ENCODE measurements at places on chromosomes 7 and 10.

DNA sequence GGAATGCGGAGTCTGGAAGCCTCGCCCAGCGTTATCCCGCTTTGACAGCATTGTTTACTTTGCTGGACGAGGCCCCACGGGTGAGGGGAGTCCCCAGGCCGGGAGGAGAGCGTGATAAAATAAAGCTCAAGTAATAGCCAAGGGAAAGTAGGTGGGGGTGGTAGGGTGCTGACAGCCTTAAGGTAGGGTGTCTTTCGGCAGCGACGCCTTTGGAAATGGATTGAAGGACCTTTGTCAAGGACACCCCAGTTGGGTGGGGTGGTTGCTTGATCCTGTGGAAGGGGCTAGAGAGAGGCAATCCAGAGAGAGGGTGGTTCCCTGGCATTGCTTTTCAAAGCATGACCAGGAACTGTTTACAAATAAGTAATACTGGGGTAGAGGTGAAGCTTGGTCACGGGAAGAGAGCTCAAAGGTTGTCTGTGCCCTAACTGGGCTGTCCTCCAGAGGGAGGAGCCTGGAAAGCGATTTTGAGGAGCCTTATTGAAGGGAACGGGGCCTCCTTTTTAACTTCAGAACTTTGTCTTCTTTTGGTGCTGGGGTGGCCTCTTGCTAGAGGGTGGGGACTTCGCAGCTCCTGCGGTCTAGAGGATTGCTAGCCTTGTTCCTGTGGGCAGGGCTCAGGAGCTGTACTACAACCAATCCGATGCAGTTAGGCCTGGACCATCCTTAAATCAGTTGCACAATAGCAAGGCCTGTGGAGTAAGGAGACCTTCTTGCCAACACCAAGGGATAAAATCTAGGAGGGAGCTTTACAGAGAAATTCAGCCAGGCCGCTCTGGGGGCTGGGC is 1.3 kb downstream of the EIF4EBP2 start:
- DNase-seq = no peak

DNA sequence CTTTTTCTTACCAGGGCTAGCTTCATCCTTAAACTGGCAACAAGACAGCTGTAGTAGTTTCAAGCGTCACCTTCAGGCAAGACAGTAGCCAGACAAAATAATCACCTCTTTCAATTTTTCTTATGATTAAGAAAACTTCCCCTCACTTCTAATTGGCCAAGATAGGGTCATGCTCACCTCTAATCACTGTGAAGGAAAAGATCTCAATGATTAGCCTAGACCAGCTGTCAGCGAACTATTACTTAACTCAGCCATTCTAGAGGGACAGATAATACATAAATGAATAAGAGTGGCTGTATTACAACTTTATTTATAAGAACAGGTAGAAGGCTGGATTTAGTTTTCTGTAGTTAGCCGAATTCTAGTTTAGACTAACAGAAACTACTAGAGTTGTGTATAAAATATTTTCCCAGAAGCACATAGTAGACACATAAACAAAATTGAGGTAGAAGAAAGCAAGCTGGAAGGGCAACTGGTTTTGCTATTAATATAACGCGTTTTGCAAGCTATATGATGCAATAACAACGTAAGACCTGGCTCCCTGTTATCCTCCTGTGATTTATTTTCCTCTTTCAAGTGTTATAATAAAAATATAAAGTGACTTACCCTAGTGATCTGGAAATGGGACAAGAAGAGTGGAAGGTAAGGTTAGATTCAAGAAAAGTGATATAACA is 64.3 kb downstream of the ELAPOR2 start:
- no peak for DNase-seq

DNA sequence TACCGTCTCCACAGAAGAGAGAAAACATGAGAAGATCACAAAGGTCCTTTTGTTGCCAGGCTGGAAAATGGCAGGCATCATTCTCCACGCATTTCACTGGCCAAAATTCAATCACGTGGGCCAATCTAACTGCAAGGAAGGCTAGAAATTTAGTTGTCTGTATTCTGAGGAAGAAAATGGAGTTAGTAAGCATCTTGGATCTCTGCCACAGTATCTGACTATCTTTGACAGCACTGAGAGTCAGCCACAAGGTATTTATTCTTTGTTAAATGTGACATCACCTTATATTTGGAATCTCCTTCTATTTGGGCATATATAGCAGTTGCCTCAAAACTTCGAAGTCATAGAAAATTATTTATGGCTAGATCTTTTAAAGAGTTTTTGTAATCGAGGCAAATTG is 213.9 kb downstream of the NSUN6 start:
- no peak for DNase-seq

GRCh38 chr7:134637934-134638719 is 8.5 kb upstream of the BPGM start:
- no peak for DNase-seq

- DNase-seq = no peak
Observed at GRCh38 chr7:55248526-55248925, 116.6 kb upstream of the LANCL2 start.

DNA sequence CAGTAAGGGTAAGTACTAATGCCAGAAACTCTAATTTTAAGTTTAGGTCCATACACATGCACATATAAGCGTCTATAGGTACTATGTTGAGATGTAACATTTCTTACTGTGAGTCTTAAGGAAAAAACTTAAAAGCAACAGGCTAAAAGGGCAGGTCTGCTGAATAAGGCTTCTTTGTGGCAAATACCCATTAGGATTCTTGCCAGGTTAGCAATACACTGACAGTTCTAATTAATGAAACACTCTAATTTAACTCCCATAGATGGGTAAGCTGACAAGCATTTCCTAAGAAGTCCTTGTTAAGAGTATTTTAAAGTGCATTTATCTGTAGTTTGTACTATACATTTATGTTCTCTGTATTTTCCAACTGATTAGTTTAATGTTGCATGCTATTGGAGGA is 14.0 kb downstream of the SCRN1 start:
- no peak for DNase-seq

DNA sequence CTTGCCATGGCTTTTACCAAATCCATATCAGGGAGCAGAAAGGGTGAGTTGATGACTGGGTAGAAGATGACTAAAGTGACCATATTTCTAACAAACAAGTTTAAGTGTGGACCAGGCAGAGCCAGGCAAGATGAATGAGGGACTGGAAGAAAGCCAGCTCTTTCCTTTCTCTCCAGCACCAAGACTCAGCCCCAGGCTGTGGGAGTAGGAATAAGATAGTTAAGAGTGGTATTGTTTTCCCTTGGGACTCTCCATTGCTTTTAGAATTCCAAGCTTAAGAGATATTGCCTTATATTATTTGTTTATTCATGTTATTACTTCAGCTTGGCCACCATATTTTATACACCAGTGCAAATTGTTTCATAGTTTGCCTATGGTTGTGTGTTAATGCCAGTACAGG is 28.8 kb upstream of the TSPAN33 start:
- no peak for DNase-seq

DNA sequence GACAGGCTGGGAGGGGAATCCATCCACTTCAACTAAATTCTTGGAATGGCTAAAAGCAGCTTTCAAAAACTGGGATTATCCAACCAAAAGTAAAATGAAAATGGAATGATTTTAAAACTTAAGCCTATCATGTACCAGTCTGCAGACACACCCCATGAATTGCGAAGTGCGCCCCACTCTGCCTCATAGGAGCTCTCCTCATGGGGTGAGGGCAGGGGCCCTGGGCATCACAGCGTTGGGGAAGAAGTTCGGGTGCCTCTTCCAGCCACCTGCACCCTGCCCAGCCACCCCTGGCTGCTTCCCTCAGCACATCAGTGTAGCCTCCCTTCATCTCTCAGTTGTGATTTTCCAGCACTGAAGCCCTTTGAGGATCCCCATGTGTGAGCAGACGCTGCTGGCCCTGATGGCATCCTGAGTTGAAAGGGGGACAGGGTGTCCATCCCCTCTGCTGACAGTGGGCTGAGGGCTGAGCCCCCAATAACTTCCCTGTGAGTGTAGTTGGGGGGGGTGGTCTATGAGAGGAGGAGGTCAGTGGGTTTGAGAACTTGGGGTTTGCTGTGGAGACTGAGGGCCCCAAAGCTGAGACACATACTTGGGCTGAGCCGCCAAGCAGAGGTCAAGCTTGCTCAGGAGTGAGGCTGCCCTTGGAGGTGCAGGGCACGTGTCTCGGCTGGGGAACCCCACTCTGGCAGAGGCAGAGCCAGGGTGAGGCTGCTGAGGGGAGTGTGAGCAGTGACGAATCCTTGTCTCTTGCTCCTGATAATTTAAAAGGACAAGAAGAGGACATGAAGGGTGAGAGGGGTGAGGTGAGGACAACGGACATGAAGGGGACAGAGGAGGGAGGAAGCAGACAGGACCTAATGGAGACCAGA is 542.1 kb downstream of the TCERG1L start:
- DNase-seq = no peak

GRCh38 chr10:72611783-72612182 is 14.1 kb downstream of the MICU1 start:
- no peak for DNase-seq

DNA sequence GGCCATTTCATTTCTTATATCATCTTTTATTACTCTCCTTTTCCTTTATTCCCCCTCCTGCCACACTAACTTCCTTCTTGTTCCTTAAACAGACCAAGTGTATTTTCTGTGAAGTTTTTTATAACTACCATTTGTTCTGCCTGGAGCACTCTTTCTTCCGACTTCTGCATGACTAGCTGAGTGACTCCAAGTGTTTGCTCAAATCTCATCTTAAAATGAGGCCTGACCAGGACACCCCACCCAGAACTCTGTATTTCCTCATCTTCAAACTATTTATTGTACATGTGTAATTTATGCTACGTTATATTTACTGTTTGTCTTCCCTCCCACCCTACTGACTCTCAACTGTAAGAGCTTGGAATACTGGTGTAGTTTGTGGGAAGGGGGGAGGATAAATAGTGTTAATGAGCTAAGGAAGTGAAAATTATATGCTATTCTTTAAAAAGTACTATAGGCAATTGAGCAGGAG is 3.2 kb downstream of the MINDY3 start:
- no peak for DNase-seq

DNA sequence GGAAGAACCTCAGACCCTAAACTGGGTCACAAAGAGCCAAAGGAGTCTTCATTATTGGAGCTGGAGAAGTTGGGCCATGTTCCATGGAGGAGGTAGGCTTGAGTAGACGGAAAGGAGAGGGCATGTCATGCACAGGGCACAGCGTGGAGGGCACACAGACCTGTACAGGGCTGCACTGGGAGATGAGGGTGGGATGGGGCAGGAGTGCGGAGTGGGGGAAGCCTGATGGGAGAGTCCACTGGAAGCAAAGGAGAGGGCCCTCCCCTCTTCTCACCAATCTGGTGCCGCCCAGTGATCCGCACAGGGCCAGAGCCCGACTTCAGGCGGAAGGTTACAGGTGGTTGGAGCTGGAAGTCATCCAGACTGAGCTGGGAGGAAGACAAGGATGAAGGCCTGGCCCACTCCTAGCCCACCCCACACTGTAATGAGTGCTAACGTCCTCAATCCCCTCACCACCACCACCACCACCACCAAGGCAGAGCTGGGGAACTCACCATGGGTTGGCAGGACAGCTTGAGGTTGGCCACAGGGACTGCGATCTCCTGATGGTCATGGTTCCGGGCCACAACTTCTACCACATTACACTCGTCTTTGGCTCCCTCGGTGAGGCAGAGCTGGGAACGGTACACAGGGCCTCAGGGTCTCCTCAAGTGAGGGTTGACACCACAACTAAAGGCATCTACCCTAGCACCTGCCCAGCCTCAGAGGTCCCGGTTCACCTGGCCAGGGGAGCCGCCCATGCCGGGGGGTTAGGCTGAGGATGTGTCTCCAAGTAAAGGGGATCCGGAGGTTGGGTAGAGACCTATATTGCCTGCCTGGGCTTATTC is 1.0 kb downstream of the NPM3 start:
- DNase-seq = no peak

- DNase-seq = no peak
Observed at GRCh38 chr10:25682203-25682851, 251.7 kb upstream of the MYO3A start.

- peak; percentile 61 for DNase-seq
Observed at GRCh38 chr7:112450807-112451761, 824 bp downstream of the IFRD1 start.

DNA sequence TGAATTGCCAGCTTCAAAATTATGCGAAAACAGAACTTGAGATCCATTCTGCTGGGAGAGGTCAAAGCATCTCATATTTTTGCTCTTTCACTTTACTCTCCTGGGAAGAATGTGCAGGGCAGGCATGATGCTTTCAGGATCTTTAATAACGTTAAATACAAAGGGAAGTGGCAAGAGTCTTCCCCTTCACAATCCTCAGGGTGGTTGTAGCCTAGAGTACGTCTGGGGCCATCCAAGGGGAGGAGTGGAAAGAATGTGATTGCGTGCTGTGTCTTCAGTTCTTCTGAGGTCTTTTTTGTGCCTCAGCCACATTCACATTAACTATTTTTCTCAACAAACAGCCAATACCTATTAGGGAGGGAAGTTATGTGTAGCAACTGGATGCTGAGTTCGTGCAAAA is 207.3 kb downstream of the HGF start:
- DNase-seq = no peak

DNA sequence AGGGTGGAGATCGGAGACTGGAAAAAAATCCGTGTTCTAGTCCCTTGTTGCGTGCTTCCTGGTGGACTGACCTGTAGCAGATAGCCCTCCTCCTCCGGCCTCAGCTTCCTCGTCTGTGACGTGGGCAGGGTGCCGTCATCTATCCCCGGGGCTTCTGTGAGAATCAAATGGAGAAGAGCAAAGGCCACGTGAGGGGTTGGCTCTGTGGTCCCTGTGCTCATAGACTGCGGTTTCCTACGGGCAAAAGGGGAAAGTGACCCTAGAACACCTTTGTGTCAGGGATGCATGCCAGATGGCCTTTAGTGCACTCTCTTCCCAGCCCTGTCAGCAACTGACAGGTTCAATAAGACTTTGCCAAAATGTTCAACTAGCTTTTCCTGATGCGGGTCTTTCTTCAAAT is 33.7 kb downstream of the GRK5 start:
- no peak for DNase-seq

Measured in stimulated activated CD8-positive, alpha-beta memory T cell treated with anti-CD3 and anti-CD28 coated beads, Interleukin-7, amount 100 ng/mL, for 24 hours (primary cell).